ENCODE measurements at places on chromosomes 3 and 15.

DNA sequence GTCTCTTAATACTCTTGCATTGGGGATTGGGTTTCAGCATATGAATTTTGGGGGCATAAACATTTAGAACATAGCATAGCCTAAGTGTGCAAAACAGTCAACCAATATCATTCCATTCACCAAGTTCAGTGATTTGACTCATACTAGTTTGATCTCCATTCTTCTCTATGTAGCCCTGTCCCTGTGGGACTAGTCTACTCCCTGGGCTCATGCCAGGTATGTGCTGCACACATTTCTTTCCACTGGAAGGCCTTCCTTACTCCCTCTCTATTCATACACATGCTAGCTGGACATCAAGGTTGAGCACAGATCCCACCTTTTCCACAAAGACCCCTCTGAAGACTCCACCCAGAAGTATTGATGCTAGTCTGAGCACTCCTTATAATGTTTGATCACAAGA lies 5.1 kb downstream of the ZDHHC23 start:
- no peak for DNase-seq

GRCh38 chr3:52234516-52235447 lies 4.2 kb downstream of the TWF2 start:
- no peak for DNase-seq

DNA sequence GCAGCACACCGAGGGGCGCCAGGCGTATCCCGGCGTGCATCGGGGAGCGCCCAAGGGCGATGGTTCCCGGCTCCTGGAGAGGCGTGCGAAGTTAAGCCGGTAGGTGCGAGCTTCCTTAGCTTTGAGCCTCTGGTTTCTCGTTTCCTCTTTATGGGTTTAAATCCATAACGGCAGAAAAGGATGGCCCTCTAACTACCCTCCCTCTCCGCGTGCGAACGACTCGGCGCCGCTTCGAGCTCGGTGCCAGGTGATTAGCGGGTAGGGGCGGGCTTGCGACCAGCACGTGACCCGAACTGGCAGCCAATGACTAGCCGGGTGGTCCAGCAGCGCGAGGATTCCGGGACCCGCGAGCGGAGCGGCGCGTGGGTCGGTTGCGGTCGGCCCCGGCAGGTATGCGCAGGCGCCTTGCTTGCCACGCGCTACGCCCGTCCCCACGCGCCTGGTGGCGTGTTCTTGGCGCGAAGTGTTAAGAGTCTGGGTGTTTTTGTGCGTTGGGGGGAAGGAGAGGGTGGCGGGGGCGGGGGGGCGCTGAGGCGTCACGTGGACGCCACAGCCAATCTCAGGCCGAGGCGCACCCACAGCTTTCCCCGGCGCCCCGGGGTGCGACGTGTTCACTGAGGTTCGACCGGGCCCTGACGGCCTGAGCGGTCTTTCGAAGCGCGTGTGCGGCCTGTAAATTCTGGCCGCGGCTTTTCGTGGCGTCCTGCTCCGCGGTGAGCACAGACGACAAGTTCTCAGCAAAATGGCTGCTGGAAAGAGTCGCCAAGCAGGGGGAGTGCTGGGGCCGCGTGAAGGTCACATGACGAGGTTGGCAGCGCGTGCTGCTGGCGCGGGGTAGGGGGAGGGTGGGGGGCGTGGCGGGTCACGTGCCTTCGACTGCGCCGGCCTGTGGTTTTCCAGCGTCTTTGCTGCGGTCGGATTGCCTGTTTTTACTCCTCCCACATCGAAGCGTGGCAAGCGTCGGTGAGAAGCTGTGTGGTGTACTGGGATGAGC lies 38.7 kb upstream of the MGA start:
- DNase-seq: peak; percentile 80

GRCh38 chr3:149378478-149379309 lies 1.2 kb upstream of the TM4SF1 start:
- no peak for DNase-seq

GRCh38 chr3:52345521-52346109 lies 29.5 kb downstream of the DNAH1 start:
- DNase-seq: no peak

GRCh38 chr3:64809086-64809485 lies 121.3 kb upstream of the ADAMTS9 start:
- no peak for DNase-seq

GRCh38 chr3:79896086-79896485 lies 128.3 kb upstream of the ROBO1 start:
- DNase-seq: no peak

- no peak for DNase-seq
Measured at GRCh38 chr15:41965441-41966413, 6.6 kb downstream of the EHD4 start.

GRCh38 chr15:96331144-96331944 lies 844 bp downstream of the NR2F2 start:
- DNase-seq: no peak

GRCh38 chr3:135229018-135229495 lies 434.0 kb downstream of the EPHB1 start:
- no peak for DNase-seq

GRCh38 chr3:63967675-63968611 lies 55.4 kb downstream of the PSMD6 start:
- no peak for DNase-seq

GRCh38 chr3:129834580-129834979 lies 58.9 kb downstream of the TMCC1 start:
- no peak for DNase-seq

- no peak for DNase-seq
Measured at GRCh38 chr3:172846103-172846561, 95.6 kb downstream of the ECT2 start.

DNA sequence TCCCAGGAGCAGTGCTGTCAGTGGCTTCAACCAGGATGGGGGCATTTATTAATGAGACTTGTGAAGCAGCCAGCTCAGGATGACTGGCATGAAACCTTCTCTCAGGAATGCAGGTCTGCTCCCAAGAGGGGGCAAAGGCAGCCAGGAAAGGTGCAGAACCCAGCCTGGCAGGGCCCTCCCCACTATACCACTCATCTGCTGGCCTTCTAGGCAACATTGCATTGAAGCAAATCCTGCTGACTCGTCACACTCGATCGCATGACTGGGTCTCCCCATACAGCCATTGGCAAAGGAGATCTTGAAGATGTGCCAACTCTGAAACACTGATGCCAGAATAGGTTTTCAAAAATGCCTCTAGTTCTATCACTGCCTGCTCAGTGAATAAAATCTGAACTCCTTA lies 65.7 kb upstream of the CMTM7 start:
- DNase-seq: no peak

DNA sequence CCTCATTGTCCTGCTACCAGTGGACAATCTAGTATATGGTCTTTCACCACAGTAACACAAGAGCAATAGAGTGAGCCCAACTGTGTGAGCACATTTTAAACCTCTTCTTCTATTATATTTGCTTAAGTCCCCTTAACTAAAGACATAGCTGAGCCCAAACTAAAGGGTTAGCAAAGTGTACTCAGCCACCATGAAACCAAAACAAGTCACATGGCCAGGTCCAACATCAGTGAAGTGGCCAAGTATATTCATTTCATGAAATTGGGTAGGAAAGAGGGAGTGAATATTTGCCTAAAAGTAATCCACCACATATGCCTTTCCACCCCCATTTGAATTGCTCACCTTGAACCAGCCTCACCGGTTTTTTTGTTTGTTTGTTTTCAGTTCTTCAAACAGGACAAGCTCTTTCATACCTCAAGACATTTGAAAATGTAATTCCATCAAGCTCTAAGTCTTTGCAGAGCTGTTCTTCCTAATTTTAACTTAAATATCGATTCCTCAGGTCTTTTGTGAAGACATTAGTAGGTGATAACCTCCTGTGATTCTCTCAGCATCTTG lies 327.0 kb upstream of the SEMA6D start:
- DNase-seq: no peak

- DNase-seq: no peak
Measured at GRCh38 chr3:76668653-76669052, 371.2 kb upstream of the ROBO2 start.

GRCh38 chr3:16514755-16515353 lies 1.4 kb upstream of the RFTN1 start:
- no peak for DNase-seq

GRCh38 chr3:160331127-160331937 lies 67.7 kb downstream of the IFT80 start:
- DNase-seq: no peak

GRCh38 chr3:14664170-14664569 lies 10.8 kb upstream of the C3orf20 start:
- DNase-seq: no peak

DNA sequence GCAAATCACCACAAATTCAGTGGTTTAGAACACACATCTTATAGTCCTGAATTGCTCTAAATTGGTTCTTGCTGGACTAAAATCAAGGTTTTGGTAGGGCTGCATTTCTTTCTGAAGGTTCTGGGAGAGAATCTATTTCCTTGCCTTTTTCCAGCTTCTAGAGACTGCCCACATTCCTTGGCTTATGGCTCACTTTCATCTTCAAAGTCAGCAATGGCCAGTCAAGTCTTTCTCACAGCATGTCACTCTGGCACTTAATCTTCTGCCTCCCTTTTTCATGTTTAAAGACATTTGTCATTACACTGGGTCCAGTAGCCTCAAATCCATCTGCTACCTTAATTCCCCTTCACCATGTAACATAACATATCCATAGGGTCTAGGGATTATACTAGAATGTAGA lies 149.0 kb downstream of the NEK10 start:
- DNase-seq: no peak

GRCh38 chr15:65553691-65554090 lies 23.4 kb downstream of the HACD3 start:
- no peak for DNase-seq

GRCh38 chr15:49831206-49831965 lies 210.5 kb downstream of the DTWD1 start:
- no peak for DNase-seq

DNA sequence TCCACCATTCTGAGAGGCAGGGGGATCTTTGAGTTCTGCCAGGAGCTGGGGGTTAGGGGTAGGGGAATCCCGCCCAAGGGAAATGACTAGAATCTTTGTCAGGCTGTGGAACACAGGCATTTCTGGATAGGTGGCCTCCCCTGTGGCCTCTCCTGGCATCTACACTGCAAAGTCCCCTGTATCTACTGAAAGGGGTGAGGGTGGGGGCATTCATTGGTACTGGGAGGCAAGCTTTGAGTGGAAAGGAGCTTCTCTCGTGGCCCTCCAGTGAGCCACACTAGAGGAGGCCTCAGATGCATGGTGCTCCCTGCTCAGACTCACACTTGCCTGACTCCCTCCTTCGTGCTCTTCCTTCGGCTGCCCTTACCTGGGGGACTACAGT lies 59.9 kb downstream of the CCNL1 start:
- DNase-seq: no peak

GRCh38 chr3:123791417-123791816 lies 92.7 kb downstream of the MYLK start:
- DNase-seq: no peak

- no peak for DNase-seq
Measured at GRCh38 chr3:70952033-70952747, 631.3 kb downstream of the FOXP1 start.

GRCh38 chr3:151946606-151947005 lies 73.2 kb downstream of the SUCNR1 start:
- DNase-seq: no peak

DNA sequence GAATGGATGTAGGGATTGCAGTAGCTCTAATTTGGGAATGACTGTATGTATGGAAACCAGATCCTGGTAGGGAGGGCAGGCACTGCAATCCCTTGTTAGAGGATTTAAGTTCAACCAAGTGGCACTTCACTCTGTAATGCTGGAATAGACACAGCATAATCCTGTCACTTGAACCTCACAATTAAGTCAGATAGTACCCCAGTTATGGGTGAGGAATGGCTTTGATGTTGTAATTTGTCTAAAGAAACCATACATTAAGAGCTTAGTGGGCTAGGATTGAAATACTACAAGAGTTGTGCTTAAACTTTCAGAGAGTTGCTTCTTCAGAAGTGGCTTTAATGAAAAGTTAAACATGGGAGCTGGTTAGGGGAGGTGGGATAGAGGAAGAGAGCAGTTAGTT lies 9.3 kb downstream of the RAB7A start:
- DNase-seq: no peak

DNA sequence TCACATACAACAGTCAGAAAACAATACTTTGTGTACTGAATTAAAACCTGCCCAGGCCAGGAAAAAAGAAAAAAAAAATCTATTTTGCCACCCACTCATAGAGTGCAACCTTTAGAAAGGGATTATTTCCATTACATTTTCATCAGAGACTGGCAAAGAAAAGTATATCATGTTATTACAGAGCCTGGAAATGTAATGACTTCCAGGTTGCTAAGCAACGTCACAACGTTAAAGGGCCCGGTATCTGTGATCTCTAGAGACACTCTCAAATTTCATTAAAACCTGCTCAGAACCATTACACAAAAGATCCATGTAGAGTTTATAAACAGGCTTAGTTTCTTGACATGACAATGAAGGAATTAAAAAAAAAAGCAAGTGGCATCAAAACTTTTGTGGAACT lies 170.5 kb downstream of the CTNNB1 start:
- DNase-seq: no peak

GRCh38 chr3:126550488-126551051 lies 8.2 kb downstream of the C3orf22 start:
- no peak for DNase-seq

DNA sequence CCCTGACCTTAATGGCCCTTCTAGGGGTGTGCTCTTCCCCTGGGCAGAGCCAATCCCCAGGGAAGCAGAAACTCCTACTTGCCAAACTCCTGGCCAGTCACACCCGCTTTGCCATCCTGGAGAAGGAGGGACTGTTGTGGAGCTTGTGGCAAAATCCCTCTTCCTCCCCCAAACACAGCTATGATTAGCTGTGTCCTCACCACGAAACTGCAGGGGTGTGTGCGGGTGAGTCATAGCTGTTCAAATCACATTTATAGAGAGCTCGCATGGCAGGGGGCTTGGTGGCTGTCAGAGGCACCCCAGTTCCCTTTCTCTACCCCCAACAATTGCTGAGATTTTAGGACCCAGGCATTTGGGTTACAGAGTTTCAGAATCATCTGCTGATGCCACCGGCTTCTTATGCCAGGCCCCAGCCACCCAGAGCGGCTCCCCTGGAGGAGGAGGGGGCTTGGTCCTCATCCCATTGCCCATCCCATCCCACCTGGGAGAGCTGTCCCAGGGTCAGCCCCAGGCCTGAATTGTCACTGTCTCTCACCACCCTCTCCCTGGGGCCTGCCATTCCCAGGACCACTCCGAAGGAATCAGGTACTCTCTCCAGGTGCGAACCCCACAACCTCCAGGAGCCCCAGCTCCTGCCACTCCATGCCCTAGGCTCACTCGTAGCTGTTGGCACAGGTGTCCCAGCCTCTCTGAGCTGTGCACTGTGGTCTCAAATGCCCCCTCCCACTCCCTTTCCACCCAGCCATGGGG lies 28.8 kb upstream of the MAGEF1 start:
- no peak for DNase-seq

GRCh38 chr3:89446593-89446992 lies 339.2 kb downstream of the EPHA3 start:
- no peak for DNase-seq
